Osteocyte (in vitro differentiated cells): ENCODE measurements at places on chromosomes 4 and X.
A peak's percentile ranks its signal among the peaks of the same experiment; 100 is the strongest.

DNA sequence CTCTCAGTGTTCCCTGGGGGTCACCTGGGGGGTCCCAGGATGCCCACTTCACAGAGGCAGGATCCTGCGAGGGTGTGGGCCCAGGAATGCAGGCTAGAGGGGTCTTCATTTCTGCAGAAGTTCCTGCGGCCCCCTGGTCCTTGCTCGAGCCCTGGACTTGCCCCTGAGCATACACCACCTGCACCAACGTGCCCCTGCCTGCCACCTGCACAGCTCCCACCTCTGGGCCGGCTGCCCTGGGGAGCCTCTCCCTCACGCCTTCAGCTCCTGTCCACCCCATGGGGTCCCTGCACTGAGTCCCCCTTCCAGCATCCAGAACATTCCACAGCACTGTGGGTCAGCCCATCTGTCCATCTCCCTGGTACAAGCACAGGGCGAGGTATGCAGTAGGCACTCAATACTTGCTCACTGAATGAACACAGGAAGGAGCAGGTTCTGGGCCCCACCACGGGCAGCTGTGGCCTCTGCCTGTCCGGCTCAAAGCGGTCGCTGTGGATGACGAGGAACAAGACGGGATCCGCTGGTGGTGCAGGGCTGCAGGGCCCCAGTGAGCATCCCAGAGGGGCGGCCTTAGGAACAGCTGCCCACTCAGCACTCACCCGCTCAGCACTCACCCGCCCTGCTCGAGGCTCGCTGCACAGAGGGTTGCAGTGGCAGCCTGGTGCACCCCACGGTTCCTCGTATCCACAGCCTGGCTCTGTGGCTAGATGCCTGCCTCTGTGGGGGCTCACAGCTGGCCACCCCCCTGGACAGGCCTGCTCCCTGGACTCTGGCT, 70.5 kb upstream of the MXD4 start:
- DNase-seq, result peak; percentile 76

GRCh38 chr4:43238008-43238407, 345.5 kb downstream of the GRXCR1 start:
- no peak for DNase-seq

DNA sequence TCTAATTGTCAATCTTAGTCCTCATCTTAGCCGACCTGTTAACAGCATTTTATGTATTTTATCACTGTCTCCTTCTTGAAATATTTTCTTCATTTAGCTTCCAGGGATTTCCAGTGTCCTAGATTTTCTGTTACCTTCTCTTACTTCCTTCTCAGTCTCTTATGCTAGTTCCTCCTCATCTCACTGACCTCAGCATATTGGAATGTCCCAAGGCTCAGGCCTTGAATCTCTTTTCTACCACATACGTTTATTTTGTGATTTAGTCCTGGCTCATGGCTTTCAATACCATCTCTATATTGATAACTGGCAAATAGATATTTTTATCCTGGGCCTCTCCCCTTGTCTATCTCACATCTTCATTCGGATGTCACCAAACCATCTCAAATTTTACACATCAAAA, 61.1 kb downstream of the IQCM start:
- no peak for DNase-seq

DNA sequence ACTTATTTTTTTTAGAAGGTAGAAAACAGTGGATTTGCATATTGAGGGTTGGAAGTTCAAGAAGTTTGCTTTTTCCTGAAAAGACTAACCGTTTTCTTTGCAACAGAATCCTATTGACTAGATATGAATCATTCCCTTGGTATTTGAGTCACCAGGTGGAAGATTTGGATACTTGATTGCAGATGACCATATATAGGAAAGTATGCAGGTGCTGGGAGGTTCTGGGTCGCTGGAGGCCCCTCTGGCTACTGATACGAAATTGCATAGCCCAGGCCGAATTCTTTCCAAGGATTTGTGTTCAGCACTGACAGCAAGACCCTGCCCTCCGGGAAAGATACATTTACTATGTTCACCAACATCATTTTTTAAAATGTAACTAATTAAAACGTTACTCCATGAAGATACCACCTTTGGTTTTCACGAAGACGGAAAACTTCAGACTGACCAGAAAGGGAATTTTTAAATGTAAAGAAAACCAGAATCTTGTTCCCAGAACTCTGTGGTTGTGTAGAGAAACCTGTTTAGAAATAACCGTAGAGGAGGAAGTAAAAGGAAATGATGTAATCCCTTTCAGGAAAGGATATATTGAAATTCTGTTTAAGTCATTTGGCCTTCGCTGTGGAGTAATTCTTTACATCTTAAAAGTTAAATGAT, 946 bp downstream of the ANXA3 start:
- DNase-seq, result no peak

GRCh38 chrX:37910186-37910585, 62.8 kb upstream of the DYNLT3 start:
- DNase-seq, result no peak

DNA sequence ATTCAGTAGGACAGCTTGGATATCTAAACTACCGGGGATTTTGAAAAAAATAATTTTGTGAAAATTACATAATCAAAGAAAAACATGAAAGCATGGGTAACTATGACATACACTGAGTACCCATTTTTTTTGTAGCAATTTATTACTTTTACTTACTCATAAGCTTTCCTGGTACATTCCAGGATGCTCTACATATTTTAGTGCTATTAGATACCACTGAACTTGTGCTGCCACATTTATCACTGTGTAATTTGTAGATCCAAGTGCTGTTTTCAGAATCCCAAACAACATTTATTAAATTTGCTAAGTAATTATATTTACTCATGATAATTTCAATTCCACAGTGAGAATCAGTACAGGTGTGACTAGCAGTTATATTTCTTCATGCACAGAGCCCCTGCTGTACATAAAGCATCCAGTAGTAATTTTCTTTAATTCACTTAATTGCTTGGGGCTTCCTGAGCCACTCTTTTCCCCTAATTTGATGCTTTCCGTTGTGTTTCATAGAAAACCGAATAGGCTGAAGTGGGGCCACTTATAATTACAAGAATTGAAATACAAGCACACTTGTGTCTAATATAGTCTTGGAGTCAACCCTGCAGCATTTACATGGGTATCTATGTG, 2254.4 kb downstream of the ARAP2 start:
- no peak for DNase-seq

DNA sequence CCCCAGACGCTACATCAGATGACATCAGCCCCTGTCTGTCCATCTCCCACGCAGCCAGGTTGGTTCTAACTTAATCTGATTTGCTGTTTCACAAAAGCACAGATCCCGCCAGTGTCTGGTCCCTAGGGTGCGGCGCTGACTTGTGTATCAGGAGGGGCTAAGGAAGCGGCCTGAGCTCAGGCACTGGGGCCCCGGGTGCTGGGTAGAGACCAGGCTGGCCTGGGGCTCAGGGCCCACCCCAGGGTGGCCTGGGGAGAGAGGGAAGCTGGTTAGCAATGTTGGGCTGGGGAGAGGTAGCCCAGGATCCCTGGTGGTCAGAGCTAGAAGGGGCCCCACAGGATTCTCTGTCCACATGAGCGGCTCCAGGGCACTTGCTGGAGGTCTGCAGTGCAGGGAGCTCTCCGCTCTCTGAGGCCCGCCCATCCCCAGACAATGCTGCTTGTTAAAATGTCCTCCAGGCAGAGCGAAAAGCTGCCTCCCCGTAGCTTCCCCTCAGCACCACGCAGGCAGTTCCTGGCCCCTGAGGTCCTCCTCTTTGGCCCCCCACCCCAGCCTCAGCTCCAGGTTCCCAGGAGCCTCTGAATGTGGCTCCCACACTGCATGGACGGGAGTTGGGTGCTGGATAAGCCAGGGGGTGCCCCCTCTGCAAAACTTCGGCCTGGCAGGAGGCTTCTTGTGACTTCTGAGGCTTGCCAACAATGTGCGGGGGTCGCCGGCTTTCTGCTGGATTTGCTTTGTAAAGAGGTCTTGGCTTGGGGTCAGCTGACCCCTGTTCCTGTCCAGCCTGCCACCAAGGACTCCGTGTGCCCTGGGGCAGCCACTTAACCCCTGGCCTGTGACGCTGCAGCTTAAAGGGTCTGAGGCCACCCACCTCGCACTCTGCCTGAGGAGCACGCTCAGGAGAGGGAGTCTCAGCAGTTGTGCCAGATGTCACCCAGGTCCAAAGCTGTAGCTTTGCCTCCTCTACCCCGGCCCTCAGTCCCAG, 112.9 kb downstream of the CPZ start:
- DNase-seq, result no peak

DNA sequence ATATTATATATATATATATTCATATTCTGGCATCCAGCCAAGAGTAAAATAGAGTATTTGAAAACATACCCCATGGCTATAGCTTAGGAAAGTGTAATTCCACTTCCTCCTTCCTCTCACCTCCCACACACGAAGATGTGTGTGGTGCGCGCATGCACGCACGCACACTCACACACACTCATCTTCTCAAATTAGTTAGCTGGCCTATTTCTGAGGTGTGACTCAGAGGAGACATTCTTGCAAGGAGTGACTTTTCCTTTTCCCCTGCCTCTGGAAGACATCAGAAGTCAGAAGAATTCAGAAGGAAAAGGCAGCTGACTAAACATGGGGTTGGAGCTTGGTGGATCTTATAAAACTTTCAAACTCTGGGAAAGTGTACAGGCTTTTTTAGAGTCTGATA, 8.8 kb downstream of the ENPEP start:
- DNase-seq, result no peak

GRCh38 chr4:174575436-174575835, 53.1 kb upstream of the HPGD start:
- DNase-seq, result no peak

- DNase-seq, result no peak
These were observed 4.5 kb downstream of the CXXC4 start for GRCh38 chr4:104490096-104490769.

DNA sequence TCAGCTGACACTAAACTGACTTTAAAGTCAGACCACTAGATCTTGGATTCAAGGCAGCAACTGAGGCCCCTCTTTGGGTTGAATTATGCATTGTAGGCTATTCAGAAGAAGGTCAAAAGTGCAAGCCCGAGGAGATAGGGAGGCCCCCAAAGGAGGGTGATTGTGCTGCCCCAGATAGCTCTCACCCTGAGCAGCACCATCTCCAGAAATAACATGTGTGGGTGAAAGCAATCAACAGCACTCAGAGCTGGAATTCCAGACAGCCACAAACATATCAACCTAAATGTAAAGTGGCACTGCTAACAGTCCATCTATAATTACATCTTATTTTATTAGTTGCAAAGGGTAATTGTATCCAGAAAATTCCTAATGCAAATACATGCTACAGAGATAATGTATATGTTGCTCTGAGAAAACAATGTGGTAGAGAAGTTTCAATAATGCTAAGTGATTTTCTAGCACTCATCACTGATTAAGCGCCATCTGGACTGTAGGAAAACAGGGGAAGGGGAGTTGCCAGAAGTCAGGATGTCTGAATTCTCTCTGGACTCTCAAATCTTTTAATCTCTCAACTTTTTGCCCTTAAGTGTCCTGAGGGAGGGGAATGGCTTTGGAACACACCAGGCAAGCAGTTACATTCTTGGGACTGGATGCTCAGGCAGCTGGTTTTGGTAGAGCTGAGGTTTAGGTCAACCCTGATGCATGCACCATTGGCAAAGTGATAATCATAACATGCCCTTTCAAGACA, 61.8 kb upstream of the SFRP2 start:
- no peak for DNase-seq

- DNase-seq, result no peak
These were observed 11.2 kb upstream of the PRDX4 start for GRCh38 chrX:23656091-23656490.
